ENCODE measurements at places on chromosomes 3 and 15.

DNA sequence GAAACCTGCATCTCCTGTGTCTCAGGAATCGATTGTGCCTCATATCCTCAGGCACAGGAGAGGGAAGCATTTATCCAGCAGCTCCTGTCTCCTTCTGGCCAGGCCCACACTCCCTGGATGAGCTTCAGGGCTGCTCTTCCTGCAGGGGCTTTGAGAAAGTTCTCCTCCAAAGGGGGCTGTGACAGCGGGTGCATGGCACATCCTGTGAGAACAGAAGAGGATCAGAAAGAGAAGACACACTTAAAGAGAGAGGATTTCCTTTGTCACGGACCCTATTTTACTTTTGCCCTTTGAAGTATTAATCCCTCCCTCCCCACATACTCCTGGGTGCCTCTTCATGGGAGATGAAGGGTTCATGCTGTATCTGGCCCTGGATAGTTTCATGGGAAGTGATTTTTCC lies 46.0 kb downstream of the MFSD1 start:
- no peak for DNase-seq

GRCh38 chr3:57961177-57961827 lies 46.9 kb upstream of the FLNB start:
- no peak for DNase-seq

DNA sequence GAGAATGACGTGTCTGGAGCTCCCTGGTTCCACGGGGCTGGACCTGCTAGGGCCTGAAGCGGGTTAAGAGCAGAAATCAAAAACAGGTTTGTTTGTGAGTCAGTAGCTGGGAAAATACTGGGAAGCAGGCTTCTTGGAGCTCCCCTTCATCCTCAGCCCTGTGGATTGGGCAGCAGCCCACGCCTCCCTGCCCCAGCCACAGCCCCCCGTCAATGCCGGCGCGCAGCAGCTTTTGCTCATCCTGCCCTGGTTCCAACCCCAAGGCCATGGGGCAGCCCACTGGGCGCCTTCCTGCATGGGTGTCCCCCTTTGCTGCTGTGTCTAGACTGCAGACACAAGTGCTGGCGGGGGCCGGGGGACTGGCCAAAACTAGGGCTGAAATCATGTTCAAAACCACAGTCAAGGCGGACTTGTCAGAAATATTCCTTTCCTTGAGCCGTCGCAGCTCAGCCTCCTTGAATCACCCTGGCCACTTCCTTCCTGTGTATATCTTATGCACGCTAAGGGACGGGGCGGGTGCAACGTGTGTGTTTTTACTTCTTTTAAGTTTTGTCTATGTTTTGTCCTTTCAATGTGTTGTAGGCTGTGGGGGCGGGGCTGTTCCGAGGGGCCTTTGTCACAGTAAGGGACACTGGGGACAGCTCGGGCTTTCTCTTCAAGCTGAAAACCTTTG lies 108.1 kb downstream of the KLF13 start:
- peak; percentile 91 for DNase-seq

DNA sequence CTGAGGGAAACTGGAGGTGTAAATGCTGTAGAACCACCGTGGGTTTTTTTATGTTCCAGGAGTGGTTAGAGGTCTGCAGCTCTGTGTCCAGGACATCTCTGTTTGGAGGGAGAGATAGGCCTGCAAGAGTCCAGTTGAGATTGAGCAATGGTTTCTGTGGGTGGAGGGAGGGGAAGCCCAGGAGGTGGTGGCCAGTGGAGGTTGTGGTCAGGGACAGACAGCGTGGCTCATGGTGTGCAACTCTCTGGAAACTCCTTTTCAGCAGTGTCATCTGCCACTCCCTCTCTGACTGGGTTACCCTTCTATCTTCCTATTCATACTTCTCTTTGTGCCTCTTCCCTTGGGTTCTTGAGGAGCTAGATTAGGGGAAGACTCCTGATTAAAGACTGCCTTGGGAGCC lies 9.6 kb downstream of the XCR1 start:
- DNase-seq, result no peak

DNA sequence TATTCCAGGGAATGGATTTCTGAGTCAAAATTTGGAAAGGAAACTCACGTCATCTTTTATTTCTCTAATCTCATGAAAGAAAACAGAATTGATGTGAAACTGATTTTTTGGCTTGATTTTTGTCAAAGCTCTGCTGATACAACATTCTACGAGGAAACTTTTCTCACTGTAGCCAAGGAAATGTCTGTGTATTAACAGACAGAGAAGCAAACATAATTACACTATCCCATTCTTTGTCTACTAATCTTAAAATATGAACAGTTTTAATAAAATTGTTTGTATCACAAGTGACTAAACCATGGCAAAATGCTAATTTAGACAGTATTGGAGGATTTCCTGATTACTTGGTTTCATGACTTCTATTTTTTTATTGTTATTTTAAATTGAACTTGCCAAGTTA lies 1437.0 kb downstream of the OTOL1 start:
- no peak for DNase-seq
